ENCODE measurements at places on chromosomes 11 and 22. TPM values are rescaled to one million over a fixed set of nuclear protein-coding genes. Genes with fewer than 3 reads are reported as not detected.
A peak's percentile ranks its signal among the peaks of the same experiment; 100 is the strongest.

- no peak for DNase-seq
These were observed 107.3 kb downstream of the ETS1 start for GRCh38 chr11:128480066-128480465.

GRCh38 chr22:41831383-41831782 is 1.5 kb upstream of the SREBF2 start:
- no peak for DNase-seq

Gene RBMXL2
- not detected for total RNA-seq

- no peak for DNase-seq
These were observed 57.0 kb downstream of the CERK start for GRCh38 chr22:46681010-46681409.

DNA sequence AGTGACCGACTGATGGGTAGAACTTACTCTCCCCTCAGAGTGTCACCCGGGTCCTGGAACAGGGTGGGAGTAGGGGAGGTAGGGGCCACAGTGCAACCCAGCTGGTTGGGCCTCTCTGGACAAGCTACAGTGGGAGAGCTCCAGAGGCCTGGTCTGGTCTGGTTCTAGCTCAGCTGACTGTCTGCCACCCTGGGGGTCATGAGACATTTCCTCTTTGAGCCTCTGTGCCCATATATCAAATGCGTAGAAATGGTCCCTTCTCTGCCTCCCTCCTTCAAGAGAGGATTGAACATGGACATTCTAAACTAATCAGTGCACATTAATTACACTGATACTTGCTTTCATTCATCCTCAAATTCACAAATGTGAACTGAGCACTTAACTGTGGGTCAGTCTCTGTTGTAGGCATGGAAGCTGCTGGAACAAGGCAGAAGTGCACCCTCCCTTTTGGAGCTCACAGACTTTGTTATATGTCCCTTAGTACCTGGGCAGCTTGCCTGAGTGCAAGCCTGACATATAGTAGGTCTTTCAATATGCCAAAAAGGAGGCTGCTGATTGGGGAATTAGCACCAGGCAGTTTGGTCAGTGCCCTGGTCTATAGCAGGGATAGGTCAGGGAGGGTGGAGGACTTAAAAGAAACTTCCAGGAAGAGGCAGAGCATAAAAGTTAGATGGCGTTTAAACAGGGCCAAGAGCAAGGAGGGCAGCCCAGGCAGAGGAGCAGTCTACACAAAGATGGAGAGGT is 25.7 kb downstream of the ARHGEF17 start:
- no peak for DNase-seq

DNA sequence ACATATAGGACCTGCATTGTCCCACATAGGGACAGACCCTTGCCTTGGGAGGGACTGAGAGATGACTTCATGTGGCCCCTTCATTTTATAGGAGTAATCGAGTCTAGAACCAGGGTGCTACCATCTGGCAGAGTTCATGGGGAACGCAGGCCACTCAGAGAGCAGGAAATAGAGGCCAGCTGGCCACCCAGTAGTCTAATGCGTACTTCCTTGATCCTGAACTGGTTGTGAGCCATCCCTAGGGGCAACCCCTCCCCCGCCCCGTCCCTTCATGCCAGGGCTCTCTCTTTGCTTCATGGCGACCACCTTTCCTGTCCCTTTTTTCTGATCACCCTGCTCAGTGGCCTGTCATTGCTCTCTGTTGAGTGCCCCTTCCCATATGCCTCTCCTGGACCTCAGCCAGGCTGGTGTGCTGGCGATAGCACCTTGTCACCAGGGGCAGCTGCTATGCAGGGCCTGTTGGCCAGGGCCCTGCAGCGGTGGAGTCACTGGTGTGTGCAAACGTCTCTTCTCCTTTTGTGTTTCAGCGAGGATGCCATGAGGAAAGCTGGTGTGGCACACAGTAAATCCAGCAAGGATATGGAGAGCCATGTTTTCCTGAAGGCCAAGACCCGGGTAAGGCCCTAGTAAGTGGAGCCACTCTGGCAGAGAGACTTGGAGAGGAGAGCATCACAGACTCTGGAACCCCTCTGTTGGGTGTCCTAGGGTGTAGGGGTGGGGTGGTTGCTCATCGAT is 29.3 kb downstream of the MED15 start:
- peak; percentile 33 for DNase-seq

DNA sequence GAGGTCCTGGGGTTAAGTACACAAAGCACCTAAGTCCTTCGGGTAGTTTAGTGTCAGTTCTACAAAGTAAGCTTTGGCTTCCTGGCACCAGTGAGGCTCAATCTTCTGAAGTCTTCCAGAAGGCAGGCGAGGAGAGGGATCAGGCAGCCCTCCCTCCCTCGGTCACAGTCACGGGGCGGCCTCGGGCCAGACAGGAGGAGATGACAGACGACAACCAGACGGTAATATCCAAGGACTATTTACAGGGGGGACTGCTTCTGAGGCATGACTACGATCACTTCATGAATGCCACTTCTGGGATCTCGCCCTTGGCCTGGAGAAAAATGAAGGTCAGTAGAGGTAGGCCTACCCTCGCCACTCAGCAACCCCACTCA is 383 bp upstream of the TMEM223 start:
- no peak for DNase-seq

Gene NUDT8
- total RNA-seq: 8.8 TPM

DNA sequence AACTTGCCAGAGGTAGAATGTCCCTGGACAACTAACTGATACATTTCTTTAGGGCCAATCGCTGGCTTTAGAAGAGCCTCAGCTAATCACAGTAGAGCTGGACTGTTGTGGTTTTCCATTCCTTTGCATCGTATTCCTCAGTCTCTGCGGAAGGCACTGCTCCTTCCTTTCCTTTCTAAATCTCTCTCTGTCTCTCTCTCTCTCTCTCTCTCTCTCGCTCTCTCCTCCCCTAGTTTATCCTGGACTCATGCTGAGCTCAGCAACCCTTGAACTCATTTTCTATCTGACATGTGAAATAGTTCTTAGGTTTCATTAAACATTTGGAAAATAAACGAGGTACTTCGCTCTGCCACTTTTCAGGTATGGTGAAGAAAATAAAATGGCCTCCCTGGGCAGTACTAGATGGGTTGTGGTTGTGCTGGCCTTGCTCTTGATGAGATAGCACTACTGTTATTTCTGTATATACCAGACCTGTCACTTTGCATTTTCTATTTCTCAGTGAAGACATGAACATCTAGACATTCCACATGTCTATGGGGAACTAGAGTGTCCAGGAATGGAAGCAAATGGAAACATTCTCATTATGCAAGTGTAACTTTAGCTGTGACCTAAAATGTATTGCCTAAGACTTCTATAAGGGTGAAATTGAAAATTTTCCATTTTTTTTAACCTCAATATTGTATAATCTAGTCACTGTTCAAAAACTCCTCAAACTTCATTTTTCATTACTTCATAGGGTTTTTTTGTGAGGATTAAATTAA is 12.0 kb upstream of the SESN3 start:
- no peak for DNase-seq

Gene KCTD21
- total RNA-seq: 10.4 TPM

DNA sequence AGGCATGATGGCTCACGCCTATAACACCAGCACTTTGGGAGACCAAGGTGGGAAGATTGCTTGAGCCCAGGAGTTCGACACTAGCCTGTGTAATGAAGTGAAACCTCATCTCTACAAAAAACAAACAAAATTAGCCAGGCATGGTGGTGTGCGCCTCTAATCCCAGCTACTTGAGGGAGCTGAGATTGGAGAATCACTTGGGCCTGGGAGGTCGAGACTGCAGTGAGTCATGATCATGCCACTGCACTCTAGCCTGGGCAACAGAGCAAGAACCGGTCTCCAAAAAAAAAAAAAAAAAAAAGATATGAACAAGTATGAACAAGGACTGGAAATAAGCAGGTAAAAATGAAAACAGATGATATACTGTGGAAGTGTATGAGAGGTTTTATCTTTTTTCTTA is 54.1 kb upstream of the SOX6 start:
- no peak for DNase-seq

DNA sequence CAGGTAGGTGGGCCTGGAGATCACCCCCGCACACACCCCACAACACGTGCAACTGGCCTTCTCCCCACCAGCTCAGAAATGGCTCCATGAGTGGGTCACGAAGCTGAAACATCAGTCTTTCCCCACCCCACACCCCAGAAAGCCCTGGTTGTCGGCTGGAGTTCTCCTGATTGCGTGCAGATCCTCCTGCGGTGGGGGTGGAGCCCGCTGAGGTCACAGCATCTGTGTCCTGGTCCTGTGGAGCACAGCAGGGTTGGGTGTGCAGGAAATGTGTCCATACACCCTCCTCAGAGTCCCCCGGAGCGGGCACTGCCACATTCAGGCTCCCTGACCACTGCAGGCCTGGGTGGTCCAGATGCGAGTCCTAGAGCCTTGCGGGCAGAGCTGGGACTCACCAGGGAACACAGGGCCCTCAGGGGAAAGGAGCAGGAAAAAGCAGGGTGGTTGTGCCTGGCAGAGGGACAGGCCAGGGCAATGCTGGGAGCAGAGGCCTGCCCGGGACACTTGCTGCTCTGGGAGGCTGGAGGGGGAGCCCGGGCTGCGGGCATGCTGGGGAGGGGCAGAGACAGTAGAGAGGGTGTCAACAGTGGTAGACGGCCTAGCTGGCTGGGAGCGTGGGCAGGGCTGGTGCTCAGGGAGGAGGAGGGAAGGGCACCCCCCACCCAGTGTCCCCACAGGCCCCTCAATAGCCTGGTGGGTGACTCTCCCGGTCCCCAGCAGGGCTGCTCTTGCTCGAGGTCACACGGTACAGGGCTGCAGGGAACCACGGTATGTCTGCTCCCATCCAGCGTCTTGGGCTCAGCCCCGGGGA is 42.4 kb upstream of the PPARA start:
- no peak for DNase-seq

- DNase-seq: no peak
These were observed 6.1 kb downstream of the FXYD6 start for GRCh38 chr11:117870103-117870952.

Gene RANGAP1
- 43.8 TPM for total RNA-seq

Gene TMEM86A
- 11.7 TPM for total RNA-seq

DNA sequence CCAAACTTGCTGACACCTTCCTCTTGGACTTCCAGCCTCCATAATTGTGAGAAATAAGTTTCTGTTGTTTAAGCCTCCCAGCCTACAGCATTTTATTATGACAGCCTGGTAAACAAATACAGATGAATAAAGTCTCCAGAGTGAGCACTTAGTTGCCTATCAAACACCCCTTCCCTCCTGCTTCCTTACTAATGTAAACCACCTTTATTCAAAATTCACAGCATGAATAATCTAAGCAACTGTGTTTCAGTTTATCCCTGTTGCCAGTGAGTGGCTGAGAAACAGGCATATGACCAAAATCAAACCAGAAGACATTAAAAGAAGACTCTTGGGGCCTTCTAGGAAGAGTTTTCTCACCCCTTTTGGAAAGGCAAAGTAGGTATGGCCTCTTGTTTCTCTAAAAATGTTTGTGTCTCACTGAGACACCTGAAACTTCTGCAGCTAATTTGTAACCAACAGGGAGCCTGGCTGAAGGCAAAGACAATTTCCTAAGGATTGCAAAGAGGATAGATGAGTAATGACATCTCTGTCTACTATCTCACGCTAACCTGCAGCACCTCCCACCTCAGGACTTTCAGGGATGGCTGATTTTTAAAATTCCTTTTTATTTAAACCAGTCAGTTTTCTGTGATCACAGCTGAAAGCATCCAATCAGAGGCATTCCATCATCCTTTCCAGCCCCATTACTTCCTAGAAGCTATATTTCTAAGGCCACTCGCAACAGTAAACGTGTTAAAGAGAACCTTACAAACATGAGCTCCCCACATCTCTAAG is 61.4 kb upstream of the LRRC55 start:
- DNase-seq: no peak

Gene UBQLN3
- total RNA-seq: 0.50 TPM

Gene DRD4
- 1.3 TPM for total RNA-seq

- no peak for DNase-seq
These were observed 41.0 kb downstream of the TIMP3 start for GRCh38 chr22:32842486-32842885.

DNA sequence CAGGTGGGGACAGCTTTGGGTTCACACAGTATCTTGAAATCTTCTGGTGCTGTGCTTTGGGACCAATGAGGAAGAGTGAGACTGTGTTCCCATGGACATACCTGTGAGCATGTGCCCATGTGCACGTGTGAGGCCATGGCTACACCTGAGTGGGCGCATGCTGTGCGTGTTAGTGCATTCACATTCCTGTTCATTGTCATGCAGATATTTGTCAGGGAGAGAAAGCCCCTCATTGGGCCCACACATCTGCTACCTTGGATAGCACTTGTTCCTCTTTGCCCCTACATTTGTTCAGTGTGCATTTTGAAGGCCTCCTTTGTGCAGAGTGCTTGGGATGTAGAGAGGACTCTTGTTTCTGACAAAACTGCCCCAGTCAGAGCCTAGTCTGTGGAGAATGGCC is 154.3 kb upstream of the E2F8 start:
- no peak for DNase-seq

DNA sequence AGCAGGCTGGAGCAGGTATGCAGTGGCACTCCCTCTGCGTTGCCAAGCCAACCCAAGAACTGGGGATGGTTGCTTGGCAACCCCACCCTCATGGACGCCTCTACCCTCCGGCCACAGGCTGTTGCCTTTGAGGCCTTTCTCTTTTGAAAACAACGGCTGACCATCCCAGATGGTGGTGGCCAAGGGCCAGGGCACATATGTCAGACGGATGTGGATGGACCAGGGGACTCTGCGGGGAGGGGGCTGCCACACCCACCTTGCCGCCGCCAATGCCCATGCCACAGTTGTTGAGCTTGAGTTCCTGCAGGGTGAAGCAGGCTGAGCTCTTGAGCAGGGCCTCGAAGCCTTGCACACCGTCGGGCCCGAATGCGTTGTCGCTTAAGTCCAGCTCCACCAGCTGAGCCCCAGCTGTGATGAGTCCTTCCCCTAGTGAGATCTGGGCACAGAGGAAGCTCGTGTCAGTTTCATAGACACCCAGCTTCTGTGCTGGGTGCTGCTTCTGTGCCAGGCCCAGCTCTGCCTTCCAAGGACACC is 21.5 kb downstream of the RANGAP1 start:
- DNase-seq: no peak

Gene TMEM80
- 33.9 TPM for total RNA-seq

DNA sequence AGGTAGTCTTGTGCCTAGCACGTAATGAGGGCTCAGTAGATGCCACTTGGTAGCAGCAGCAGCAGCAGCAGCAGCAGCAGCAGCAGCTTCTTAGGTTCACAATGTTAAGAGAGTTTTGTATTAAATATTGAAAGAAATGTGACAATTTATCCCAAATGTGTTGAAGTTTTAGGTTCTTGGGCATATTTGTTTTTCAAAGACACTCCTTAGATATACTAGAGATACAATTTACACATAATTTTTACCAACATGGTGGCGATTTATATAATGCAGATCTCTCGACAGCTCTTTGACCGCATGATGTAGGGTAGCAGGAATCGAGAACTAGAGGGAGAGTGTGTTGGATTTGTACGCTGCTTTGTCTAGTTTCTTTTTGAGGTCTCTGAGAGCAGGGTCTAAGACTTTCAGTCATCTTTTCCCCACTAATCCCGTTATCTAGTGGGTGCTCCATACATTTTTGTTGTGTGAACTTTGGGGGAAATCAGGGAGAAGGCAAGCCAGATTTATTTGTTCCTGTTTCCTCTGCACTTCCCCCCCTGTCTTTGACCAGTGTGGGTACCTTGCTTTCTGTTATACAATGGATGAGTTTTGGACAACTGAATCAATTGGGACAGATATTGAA is 1.4 kb downstream of the FDX1 start:
- DNase-seq: no peak

All from lower lobe of right lung (tissue), 2 donors.